ENCODE measurements at places on chromosomes 4 and X. TPM values are rescaled to one million over a fixed set of nuclear protein-coding genes. Genes with fewer than 3 reads are reported as not detected.

The HSD17B11 gene
- total RNA-seq, result 31.8 TPM

The N4BP2 gene
- 7.4 TPM for total RNA-seq

The AVPR2 gene
- 0.12 TPM for total RNA-seq

The DNAAF6 gene
- total RNA-seq, result not detected

The PRDM8 gene
- 6.2 TPM for total RNA-seq

Data from pericardium fibroblast (primary cell).